ENCODE measurements at places on chromosomes 4 and X. TPM values are rescaled to one million over a fixed set of nuclear protein-coding genes. Genes with fewer than 3 reads are reported as not detected.

Gene HSFX2
- polyA plus RNA-seq = 0.46 TPM

DNA sequence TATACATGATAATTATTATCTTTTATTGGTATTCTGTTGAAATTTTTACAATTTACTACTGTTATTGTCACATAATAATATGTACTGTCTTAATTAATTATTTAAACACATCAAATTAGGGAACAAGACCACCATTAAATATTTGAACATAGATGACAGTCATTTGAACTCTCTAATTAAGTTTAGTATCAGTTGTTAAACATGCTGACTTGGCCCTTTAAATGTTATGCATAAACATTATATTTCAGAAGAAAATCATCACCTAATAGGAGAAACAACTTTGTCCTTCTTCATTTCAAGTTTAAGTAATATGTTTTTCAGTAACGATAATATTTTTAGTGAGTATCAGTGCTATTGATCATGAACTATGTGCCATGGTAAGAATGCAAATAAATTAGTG lies 623.5 kb upstream of the GNPDA2 start:
- DNase-seq = no peak

DNA sequence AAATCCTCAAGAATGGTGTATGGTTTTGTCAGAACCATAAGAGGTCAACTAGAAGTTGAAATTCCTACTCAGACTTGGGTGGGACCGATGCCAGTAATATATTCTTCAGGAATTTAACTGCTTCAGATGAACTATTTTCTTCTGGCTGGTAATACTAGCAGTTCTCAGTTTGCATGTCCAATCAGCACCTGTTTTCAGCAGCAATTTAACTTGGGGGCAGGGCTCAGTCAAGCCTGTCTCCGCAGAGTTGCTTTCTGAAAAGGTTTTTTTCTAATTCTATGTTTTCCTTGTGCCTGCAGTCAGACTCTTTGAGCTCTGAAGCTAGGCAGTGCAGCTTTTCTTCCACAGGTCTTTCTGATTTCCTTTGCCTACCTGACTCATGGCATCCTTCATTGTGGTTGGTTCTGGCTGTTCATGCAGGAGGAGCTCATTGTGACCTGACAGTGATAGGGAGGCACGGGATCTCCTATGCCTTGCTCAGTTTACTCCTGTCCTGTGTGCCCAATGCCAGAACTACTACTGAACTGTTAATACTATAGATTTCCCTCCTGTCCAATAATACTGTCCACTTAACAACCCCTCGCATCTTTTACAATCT lies 17.3 kb upstream of the FMR1 start:
- no peak for DNase-seq

GRCh38 chr4:128524311-128524710 lies 236.7 kb upstream of the PGRMC2 start:
- DNase-seq = no peak

- DNase-seq = no peak
Measured at GRCh38 chr4:137194670-137195069, 337.6 kb downstream of the PCDH18 start.

Measured in left renal pelvis (tissue), 4 donors.